Mucosa of gallbladder (tissue), 1 donor: ENCODE measurements at places on chromosomes 4 and X.

DNA sequence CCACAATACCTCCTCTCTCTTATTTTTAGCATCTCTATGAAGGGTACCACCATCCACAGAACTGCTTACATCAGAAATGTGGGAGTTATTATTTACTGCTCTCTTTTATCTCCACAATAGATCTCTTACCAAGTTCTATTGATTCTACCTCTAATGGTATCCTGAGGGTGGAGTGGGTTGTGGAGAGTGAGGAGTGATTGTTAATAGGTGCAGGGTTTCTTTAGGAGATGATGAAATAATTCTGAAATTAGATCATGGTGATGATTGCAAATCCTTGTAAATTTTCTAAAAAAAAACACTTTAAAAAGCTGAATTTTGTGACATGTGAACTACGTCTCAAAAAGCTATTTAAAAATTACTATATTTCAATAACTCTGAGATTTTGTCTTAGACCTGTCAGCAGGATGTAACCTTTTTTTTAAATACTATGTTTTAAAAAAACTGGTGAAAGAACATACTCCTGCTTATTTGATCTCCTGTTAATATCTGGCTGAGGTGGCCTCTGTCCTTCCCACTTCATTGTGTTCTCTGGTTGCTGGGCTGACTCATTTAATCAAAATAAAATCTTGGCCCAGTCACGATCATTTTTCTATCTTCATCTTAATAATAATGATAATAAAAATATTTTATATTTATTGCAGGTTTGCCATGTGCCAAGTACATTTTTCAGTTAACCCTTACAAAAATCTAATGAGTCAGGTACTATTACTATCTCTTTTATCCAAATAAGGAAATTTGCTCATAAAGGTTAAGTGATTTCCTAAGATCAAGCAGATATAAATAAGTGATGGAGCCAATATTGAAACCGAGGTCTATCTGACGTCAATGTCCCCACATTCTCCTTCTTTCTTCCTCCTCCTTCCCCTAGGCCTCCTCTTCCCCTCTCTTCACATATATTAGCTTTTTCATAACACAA, 73.5 kb downstream of the GLUD2 start:
- no peak for DNase-seq

DNA sequence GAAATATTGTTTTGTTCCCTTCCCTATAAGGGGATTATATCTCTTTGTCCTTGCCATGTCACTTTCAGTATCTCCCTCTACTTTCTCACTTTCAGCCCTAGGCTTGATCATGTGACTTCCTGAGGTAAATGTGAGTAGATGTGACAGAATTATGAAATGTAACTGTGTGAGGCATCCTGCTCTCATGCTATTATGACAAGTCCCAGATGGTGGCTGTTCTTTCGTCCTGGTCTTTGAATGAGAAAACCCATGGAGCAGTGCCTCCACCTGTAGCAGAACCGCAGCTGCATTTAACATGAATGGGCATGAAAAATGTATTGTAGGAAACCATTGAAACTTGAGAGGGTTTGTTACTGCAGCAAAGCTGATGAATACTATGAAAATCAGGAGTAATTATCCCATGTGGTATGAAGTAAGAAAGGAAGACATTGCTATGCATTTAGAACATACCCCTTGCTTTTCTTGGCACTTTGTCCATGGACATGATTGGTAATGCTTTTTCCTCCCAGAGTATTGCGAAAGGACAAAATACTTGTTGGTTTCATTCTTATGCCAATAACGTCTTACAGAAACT, 202.2 kb upstream of the GPRIN3 start:
- DNase-seq = no peak

GRCh38 chrX:27917713-27918500, 63.3 kb downstream of the DCAF8L1 start:
- DNase-seq = no peak

- DNase-seq = no peak
Measured at GRCh38 chr4:59973492-59973891, 1226.6 kb upstream of the ADGRL3 start.

- DNase-seq = no peak
Measured at GRCh38 chr4:162201673-162202072, 37.9 kb upstream of the FSTL5 start.

GRCh38 chr4:113978561-113979147, 793 bp downstream of the ARSJ start:
- no peak for DNase-seq

- DNase-seq = no peak
Measured at GRCh38 chr4:41534404-41534803, 3.6 kb upstream of the LIMCH1 start.

GRCh38 chrX:119698845-119699244, 5.9 kb upstream of the SEPTIN6 start:
- peak; percentile 35 for DNase-seq

GRCh38 chr4:169259271-169259670, 11.5 kb downstream of the SH3RF1 start:
- DNase-seq = no peak

- no peak for DNase-seq
Measured at GRCh38 chr4:8588196-8588470, 4.4 kb upstream of the CPZ start.

- DNase-seq = peak; percentile 16
Measured at GRCh38 chr4:86043755-86044592, 315.9 kb downstream of the MAPK10 start.
